ENCODE measurements at places on chromosomes 6 and 20.

GRCh38 chr6:167426651-167427050 is 101.8 kb downstream of the TTLL2 start:
- DNase-seq: peak; percentile 8

GRCh38 chr6:159074120-159074684 is 29.4 kb upstream of the TAGAP start:
- no peak for DNase-seq

DNA sequence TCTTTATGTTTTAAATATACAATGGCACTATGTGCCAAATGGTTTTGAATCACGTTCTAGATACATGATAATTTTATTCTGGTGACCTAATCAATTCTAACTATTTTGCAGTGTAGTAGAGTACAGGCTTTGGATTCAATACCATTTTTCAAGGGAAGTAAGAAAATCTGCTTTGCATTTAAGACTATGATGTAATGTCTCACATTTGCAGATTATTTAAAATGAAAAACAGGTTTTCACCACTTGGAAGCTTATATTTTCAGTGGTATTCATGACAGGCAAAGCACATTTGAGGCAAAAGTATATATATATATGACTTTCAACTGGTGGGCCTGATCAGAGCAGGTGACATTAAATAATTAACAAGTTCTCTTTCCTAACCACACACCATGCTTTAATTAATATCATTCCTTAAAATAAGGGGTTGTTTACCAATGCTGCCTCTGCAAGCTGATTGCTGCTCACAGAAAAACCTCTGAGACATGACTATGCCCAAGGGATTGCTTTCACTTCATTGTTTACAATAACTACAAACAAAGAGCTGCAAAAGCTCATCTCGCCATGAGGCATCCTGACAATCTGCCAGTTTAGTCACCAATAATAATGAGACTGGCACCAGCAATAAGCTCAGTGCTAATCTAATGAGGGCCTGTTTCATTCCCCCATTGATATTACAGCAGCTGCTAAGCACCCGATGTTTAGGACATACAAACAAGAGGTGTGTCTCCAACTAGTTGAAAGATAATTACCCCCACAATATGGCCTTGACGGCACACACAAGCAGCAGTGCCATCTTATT is 1176.0 kb upstream of the GJE1 start:
- no peak for DNase-seq

DNA sequence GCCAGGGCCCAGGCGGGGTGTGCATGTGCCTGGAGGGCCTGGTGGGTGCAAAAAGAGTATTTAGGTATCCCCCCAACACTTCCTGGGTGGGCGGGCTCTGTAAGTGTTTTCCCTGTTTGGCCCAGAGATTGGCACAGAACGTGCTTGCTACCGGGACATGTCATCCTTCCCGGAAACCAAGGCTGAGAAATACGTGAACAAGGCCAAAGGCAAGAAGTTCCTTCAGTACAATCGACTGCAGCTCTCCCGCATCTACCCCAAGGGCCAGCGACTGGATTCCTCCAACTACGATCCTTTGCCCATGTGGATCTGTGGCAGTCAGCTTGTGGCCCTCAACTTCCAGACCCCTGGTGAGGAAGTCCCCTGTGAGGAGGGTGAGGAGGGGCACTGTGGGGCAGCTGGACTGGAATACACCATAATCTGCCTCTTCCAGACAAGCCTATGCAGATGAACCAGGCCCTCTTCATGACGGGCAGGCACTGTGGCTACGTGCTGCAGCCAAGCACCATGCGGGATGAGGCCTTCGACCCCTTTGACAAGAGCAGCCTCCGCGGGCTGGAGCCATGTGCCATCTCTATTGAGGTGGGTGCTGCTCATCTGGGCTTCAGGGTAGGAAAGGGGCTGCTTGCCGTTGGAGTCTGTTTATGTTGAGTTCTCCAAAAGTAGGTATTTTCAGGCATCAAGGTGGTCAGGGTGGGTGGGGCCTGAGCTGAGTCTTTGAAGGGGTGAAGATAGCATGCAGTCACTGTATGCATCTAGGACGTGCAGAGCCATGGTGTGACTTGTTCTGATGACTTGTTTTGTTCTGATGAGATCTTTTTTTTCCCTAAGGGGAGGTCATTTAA is 35.2 kb downstream of the PLCG1 start:
- peak; percentile 74 for DNase-seq

- no peak for DNase-seq
These were observed 8.8 kb upstream of the MUC21 start for GRCh38 chr6:30974490-30975252.

- DNase-seq: no peak
These were observed 5.5 kb downstream of the RAB44 start for GRCh38 chr6:36703081-36703606.

- no peak for DNase-seq
These were observed 470.2 kb downstream of the ADGRB3 start for GRCh38 chr6:69105288-69105687.

GRCh38 chr6:99276747-99277146 is 72.7 kb downstream of the FAXC start:
- no peak for DNase-seq
